Bronchial epithelial cell (primary cell): ENCODE measurements at places on chromosomes 2 and 18. TPM values are rescaled to one million over a fixed set of nuclear protein-coding genes. Genes with fewer than 3 reads are reported as not detected.

CRYGD gene
- not detected in 2 replicates for total RNA-seq

ACTG2 gene
- not detected in 2 replicates for total RNA-seq

GALNT13 gene
- total RNA-seq, result 0.26 and 1.3 TPM in 2 replicates

SLC14A1 gene
- not detected in 2 replicates for total RNA-seq

ACADL gene
- total RNA-seq, result 0.26 and 0.38 TPM in 2 replicates

UGT1A5 gene
- total RNA-seq, result 0.26 and 3.3 TPM in 2 replicates

SLC19A3 gene
- not detected in 2 replicates for total RNA-seq

CHRND gene
- total RNA-seq, result not detected in 2 replicates

PCARE gene
- total RNA-seq, result not detected in 2 replicates

RPRD1A gene
- 77.1 and 82.6 TPM in 2 replicates for total RNA-seq

B3GNT7 gene
- 0.26 and 0.38 TPM in 2 replicates for total RNA-seq

CAB39 gene
- total RNA-seq, result 75.3 and 87.4 TPM in 2 replicates

SPOPL gene
- 31.6 and 34.8 TPM in 2 replicates for total RNA-seq

PROC gene
- total RNA-seq, result 0.26 TPM in 1 of 2 replicates, not detected in the other

HJURP gene
- under 0.01 and 0.13 TPM in 2 replicates for total RNA-seq

SCYGR4 gene
- not detected in 2 replicates for total RNA-seq

UPP2 gene
- total RNA-seq, result not detected in 2 replicates

ZSWIM2 gene
- total RNA-seq, result not detected in 2 replicates

TDRD15 gene
- total RNA-seq, result not detected in 2 replicates

RUFY4 gene
- not detected in 2 replicates for total RNA-seq

EGR4 gene
- total RNA-seq, result not detected in 2 replicates

SERPINB10 gene
- under 0.01 and 0.79 TPM in 2 replicates for total RNA-seq

SFT2D3 gene
- 3.2 and 5.0 TPM in 2 replicates for total RNA-seq

MAL gene
- total RNA-seq, result 1.1 and 11.0 TPM in 2 replicates

PRSS56 gene
- not detected in 2 replicates for total RNA-seq

SDC1 gene
- 1,084 and 1,308 TPM in 2 replicates for total RNA-seq

IL1RL2 gene
- total RNA-seq, result 1.8 and 2.6 TPM in 2 replicates

ZEB2 gene
- 0.13 and 0.26 TPM in 2 replicates for total RNA-seq

C2orf66 gene
- under 0.01 and 0.38 TPM in 2 replicates for total RNA-seq

COL4A3 gene
- under 0.01 and 0.26 TPM in 2 replicates for total RNA-seq
